ENCODE measurements at places on chromosomes 11 and 22. TPM values are rescaled to one million over a fixed set of nuclear protein-coding genes. Genes with fewer than 3 reads are reported as not detected.

The TSPAN4 gene
- polyA plus RNA-seq: 25.1 TPM

The OR10A6 gene
- polyA plus RNA-seq: not detected

The NUDT22 gene
- polyA plus RNA-seq: 43.0 TPM

The SOX6 gene
- 5.7 TPM for polyA plus RNA-seq

The SLC22A9 gene
- not detected for polyA plus RNA-seq

The IL18 gene
- 0.86 TPM for polyA plus RNA-seq

The MDK gene
- polyA plus RNA-seq: 2.0 TPM

All from psoas muscle (tissue), 8 donors.